Activated naive CD8-positive, alpha-beta T cell treated with anti-CD3 and anti-CD28 coated beads, Interleukin-2, amount 50 U/mL, for 16 hours (primary cell): ENCODE measurements at places on chromosomes 4 and X.

- no peak for DNase-seq
Measured at GRCh38 chr4:103201253-103201652, 3.1 kb upstream of the CENPE start.

- DNase-seq: no peak
Measured at GRCh38 chr4:61273233-61273632, 73.1 kb downstream of the ADGRL3 start.

- DNase-seq: no peak
Measured at GRCh38 chr4:89829470-89830138, 7.4 kb downstream of the SNCA start.

GRCh38 chr4:153824501-153824900 lies 35.6 kb upstream of the SFRP2 start:
- DNase-seq: no peak

DNA sequence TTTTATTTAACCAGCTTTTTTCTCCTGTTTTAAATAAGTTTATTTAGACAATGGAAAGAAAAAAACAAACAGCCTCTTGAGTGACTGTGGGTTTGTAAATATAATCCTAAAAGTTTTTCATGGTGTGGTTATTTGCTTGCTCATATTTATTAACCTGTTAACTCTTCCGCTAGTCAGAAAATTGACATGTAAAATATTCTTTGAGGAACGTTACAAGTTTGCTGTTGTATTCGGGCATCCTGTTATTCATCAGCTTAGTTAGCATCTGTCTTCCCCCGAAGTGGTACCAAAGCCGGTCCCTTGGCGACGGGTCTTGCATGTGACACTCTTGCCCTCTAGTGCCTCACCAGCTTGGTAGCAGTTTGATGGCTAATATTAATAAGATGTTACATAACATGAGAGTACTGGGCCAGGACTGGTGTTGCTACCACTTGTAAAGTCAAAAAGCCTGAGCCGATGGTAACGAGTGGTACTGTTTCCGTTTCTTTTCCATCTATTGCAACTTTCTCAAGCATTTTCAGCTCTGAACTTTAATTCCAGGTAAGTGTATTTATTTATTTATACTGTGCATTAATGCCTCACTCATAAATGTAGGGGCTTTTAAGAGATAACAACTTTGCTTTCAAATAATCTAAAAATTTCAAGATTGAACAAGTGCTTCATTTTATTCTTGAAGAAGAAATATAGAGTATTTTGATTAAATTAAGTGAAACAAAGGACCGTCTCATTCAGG lies at the start of gene NDST3:
TSS of gene NDST3 (plus strand) at position 434 of the 733 bp plus-strand sequence. CDS start 19,425 bp downstream, outside the sequence.
- DNase-seq: no peak

- no peak for DNase-seq
Measured at GRCh38 chrX:49970674-49971073, 48.3 kb downstream of the CLCN5 start.

GRCh38 chr4:80361329-80361900 lies 25.9 kb downstream of the CFAP299 start:
- DNase-seq: no peak

DNA sequence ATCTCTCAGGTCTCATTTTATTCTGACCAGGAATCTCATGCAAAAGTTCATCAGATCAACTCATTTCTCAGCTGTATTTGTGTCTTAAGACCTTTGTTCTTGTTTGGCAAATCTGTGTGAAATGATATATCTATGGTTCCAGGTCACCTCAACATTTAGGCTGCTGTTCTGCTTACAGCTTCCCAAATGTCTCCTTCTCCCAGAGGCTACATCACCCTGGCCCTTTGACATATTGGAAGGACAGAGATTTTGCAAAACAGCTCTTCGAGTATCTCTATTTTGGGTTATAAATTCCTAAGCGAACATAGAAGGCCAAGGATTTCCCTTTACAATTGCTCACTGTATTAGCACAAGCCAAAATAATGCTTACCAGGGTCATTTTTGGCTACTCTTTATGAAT lies 57.5 kb upstream of the GIMD1 start:
- DNase-seq: no peak

GRCh38 chr4:84678976-84679744 lies 96.2 kb downstream of the CDS1 start:
- no peak for DNase-seq

- no peak for DNase-seq
Measured at GRCh38 chr4:17232566-17233253, 279.2 kb downstream of the QDPR start.

GRCh38 chrX:98299785-98300184 lies 1416.1 kb downstream of the RPA4 start:
- DNase-seq: no peak

DNA sequence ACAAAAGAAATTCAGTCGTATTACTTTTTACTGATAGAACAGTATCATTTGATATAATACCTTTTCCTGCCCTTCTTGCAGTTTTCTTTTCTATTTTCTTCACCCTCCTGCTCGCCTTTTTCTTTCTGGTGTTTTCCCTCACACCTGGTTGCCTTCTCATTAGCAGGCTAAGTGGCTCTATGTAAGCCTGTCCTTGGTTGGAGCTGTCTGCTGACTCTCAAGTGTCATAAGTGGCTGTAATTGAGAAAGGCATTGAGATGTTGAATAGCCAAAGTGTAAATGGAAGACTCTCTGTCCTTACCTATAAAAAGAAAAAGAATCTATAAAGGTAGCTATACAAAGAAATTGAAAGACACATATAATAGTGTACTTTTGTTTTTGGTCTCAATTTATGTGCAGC lies 180.7 kb downstream of the ADGRL3 start:
- no peak for DNase-seq

GRCh38 chrX:95367286-95367685 lies 1317.4 kb upstream of the DIAPH2 start:
- no peak for DNase-seq

GRCh38 chrX:131216828-131217227 lies 72.3 kb downstream of the IGSF1 start:
- no peak for DNase-seq

DNA sequence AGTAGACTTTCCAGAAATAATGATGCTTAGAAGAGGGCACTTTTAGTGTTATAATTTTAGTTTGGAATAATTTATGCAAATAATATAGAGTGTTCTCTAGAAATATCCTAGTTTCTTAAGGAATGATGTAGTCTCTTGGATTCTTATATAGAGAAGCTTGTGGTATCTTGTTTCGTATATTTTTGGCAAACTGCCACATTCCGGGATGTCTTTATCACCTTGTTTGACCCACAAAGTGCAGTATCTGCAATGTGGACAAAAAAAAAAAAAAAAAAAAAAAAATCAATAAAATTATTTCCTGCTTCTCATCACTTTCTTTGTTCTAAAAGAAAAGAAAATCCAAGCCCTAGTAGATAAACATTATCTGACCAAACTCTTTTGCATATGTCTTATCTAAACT lies 1577.7 kb upstream of the TENM3 start:
- DNase-seq: no peak

DNA sequence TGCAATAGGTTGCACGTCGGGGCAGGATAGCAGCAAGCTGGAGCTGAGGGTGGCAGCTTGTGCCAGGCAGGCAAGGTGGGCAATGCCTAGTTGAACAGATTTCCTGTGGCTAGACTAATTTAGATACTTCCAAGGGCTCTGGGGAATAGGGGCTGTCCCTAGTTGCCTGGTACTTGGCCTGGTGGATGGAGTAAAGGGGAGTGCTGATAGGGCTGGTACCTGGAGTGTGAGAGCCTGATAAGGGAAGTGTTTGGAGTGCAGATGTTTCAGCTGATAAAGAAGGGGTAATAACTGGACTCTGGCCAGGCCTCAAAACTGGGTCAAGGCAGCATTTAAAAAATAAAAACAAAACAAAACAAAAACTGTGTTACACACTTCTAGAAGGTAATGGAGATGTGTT lies 665.5 kb downstream of the CCSER1 start:
- no peak for DNase-seq

GRCh38 chr4:44583393-44583792 lies 68.0 kb downstream of the YIPF7 start:
- no peak for DNase-seq

- no peak for DNase-seq
Measured at GRCh38 chr4:98746530-98746929, 88.1 kb upstream of the TSPAN5 start.

DNA sequence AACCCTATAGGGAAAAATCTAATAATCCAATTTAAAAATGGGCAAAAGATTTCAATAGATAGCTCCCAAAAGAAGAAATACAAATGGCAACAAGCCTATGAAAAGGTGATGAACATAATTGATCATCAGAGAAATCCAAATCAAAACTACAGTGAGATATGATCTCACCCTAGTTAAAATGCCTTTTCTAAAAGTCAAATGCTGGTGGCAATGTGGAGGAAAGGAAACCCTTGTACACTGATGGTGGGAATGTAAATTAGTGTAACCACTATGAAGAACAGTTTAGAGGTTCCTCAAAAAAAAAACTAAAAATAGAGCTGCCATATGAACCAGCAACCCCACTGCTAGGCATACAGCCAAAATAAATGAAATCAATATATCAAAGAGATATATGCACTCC lies 44.5 kb downstream of the STPG2 start:
- DNase-seq: no peak

DNA sequence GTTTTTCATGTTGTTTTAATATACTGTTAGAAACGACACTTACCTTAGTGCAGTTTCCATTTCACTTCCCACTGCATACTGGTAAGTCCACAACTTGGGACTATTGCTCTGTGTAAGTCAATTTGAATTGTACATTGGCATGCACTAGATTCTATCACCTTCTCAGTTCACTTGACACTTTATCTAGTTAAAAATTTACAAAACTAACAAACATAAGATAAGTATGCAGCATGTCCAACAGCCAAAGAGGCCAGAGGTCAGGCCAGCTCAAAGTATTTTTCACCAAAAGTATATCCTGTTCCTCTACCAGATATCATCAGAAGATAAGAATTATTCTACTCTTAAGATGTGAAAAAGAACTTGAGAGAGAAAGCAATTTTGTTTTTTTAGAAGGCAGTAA lies 75.9 kb downstream of the QRFPR start:
- no peak for DNase-seq

- DNase-seq: no peak
Measured at GRCh38 chr4:7157666-7158065, 34.7 kb upstream of the SORCS2 start.

GRCh38 chrX:150088042-150088441 lies 149.8 kb upstream of the EOLA2 start:
- no peak for DNase-seq

- no peak for DNase-seq
Measured at GRCh38 chrX:67546496-67547423, 2.9 kb downstream of the AR start.

- DNase-seq: no peak
Measured at GRCh38 chr4:70701271-70701670, 12.9 kb downstream of the UTP3 start.

DNA sequence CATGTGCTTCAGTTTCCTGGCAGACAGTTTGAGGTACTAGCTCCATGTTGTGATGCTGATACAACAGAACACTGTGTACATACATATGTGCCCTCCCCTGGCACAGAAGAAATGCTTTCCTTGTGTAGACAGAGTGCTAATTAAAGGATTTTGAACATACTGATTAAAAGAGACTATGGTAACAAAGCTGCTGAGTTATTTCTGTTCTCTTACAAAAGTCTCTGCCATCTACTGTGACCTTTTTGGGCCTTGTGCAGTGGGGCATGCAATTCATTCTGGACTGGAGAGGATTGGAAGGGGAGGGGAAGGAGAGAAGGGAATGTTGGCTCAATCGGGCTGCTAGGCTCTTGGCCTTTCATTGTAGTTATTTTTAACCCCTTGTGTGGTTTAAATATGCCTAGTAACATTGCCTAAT lies 6.0 kb downstream of the PDLIM5 start:
- DNase-seq: no peak

DNA sequence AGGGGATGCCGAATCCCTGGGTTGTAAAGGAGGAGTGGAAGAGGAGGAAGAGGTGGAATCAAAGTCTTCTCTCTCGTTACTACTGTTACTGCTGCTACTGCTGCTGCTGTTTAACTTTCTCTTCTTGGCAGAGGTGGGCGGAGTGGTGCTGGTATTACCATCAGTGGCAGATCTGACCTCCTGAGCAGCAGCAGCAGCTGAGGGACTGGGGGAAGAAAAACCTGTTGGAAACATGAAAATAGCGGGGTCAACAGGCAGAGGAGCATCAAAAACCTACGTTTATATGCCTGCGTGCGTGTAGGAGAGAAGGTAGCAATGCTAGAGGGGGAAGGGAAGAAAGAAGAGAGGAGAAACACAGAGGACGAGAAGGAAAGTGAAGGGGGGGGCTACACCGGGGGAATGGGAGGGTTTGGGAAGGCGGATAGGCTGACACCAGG lies 339 bp downstream of the CUL4B start:
- DNase-seq: no peak

DNA sequence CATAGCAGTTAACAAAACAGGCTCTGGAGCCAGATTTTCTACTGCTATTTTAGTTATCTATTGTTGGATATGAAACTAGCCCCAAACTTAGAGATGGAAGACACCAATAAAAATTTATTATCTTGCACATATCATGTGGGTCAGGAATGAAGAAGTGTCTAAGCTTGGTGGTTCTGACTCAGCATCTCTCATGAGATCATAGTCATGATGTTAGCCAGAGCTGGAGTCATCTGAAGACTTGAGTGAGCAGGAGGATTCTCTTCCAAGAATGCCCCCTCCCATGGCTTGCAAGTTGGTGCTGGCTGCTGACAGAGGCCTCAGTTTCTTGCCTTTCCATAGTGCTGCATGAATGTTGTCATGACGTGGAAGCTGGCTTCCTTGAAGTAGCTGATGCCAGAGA lies 68.2 kb upstream of the TAPT1 start:
- DNase-seq: no peak

- no peak for DNase-seq
Measured at GRCh38 chrX:152992115-152992514, 1.8 kb downstream of the PNMA5 start.

DNA sequence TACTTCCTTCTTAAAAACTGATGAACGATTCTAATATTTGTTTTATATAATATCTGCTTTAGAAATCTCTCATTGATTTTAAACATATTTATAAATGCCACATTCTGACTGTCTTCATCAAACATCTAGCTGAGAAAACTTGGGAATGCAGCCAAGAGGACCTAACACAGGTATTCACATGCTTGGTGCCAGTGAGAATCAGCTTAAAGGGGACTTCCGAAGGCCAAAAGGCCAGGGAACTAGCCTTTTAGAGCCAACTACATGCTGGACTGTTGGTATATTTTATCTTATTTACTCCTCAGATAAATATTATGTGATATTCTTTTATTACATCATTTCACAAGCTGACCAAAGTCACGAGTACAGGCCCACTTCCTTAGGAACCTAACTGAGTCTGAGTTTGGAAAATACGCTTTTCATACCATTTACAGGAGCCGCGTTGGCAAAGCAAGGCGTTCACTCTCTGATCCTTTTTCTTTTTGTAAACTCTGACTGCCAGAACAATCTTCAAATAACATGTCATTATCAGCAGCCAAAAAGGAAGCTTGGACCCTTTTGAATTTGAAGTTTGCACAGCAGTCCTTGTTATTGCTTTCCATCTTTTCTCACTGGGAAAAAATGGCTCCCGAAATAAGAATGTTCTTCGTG lies 41.1 kb upstream of the PDLIM3 start:
- no peak for DNase-seq

DNA sequence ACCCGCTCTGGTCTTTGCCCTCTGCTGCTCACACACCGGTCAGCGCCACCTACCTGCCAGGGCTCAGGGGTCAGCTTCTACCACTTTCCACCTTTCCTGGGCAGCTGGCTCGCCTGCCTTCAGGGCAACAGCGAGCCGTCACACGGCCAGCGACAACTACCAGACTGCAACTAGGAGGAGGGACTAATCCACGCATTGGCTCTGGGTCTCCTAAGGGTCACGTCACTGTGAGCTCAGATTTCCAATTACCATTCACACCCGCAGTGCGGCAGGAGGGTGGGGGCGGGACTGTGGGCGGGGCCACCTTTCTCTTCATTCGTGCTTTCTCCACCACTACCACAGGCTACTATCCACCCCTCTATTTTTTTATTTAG lies at the start of gene BEX5:
TSS of gene BEX5 (minus strand) at position 172 of the 374 bp plus-strand sequence. CDS start 1,712 bp downstream, outside the sequence.
- no peak for DNase-seq
